Activated CD4-positive, alpha-beta T cell treated with anti-CD3 and anti-CD28 coated beads, Interleukin-2, Interleukin-4, amounts not matched to agents 100 ng/mL and 50 ng/mL, durations not matched to agents 16 hours and 8 hours (primary cell): ENCODE measurements at places on chromosomes 3 and 15.

DNA sequence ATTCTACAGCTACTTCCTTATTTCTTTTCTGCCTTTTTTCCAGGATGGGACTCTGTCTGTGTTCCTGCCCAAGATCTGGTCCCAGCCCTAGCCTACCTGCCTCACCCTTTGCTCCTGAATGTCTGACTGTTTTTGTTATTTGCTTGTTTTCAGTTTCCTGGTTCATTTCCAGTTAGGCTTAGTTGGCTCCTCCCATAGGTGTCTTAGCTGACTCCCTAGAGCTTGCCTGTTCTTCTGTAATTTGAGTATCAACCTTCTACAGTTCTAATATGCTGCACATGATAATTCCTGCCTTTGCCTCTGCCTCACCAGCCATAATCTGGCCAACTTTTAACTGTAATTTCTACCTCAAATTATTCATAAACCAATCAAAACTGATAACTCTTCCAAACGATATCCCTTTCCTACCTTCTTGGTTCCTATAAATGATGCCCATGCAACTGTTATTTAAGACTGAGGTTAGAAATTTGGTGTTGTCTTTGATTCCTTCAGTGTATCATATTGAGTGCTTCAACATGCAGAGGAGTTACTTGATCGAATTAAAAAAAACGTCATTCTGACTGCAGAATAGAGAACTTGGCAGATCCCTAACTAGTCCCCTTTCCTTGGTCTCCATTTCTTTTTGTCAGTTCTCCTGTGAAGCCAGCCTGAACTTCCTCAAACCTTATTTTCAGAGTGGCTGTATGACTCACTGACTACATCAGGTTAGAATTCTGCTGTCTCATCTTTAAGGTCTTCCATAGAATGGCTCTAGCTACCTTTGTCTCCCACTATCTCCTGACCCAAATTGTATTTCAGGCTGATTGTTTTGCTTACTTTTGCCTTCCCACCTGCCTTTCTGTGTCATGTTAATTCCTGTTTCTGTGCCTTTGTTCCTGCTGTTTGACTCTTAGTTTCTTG is 8.4 kb downstream of the GOLM2 start:
- DNase-seq: no peak

DNA sequence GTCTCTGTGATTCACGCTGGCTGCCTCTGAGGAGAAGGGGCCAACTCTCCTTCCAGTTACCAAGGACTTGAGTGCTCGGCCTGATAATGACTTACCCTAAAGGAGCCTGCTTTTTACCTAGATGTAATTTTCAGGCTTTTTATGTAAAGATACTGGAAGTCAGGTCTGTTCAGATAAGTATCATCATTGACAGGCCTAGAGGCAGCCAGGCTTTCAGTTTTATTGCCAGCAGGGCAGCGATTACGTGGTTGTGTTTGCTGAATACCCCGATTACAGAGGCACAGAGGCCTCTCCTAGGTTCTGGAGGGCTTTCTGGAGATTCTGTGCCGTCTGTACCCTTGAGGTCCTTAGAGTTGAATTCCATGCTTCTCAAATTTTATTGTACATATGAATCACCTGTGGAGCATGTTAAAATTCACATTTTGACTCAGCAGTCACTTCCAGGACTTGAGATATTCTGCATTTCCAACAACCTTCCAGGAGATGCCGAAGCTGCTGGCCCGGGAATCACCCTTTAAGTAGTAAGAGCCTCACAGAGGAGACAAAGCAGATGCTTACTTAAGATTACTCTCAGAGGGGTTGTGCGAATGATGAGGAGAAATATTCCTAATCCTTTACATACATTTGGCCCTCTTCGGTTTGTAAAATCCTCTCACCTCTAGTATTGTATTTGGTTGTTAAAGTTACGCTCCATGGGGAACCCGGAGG is 160.1 kb upstream of the BHLHE40 start:
- no peak for DNase-seq

DNA sequence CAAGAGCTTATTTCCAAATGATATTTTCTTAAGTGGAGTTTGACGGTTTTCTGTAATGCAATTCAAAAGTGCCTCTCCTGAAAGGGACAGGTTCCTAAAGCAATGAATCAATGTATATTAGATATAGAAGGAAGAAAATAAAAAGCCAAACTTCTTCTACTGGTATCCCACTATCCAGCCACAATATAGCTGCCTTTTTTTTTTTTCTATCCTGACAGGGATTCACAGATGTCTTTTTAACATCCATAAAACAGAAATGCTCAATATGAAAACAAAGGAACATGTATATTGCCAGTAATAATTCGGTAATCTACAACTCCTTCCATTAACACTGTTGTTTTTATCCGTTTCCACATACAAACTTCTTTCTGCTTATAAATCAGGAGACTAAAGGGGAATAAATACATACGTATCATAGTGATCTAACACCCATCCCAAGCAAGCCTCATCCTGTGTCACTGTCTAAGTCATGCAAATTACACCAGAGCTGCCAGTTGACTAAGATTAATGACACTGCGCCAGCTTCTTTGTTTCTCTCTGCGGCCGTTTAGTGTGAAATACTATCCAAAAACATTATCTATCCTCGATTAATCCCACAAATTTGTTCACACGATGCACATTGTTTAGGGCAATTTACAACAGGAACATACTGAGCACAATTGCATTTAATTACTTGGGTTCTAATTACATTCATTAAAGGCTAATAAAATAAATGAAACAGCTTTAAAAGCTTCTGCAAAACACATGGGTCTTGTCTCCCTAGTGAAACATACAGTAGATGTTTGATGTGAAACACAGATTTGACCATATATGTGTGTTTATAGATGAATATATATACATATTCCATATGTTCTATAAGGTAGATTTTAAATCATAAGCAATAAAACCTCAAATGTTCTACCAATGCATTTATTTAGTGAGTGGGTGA is 51.9 kb upstream of the CDIN1 start:
- DNase-seq: no peak

DNA sequence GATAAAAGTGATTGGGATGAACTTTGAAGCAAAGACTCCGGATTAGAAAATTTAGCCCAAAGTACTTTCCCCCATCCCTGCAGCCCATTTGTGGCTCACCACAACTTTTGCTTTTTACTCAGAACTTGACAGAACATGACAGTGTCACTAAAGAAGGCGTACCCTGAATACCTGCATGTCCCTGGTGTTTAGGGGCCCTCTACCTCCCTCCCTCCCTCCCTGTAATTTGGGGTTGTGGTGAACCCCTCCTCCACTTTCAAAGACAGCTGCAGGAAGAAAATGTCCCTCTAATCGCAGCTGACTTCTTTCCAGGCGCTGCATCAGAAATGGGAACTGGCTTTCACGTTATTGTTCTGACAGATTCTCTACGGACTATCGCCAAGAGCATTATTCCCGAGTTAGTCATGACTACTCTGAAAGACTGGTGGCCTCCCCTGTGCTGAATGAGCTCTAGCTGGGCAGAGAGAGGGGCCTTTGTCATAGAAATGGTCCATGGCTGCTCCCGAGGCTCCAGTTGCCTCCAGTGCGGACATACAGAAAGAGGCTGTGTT is 93.2 kb upstream of the ARHGEF3 start:
- peak; percentile 53 for DNase-seq

- no peak for DNase-seq
Measured at GRCh38 chr3:95655363-95655986, 1158.9 kb upstream of the EPHA6 start.

- no peak for DNase-seq
Measured at GRCh38 chr3:117507958-117508357, 798.4 kb downstream of the TUSC7 start.

DNA sequence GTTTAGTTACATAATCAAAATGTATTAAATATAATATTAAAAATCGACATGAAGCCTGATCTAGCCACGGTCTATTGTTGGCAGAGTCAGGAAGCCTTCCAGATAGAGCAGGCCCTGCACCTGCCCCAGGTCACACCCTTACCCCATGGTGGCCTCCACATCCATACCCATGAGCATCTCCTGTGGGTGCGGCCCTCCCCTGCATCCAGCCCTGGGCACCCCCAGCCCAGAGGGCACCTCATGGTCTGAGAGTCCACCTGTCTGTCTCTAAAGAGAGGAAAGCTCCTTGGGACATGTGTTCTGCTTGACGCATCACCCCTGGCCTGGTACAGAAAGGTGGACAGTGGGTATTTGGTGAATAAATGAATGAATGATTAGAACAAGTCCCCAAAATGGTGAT is 37.2 kb upstream of the CSPG4 start:
- no peak for DNase-seq

DNA sequence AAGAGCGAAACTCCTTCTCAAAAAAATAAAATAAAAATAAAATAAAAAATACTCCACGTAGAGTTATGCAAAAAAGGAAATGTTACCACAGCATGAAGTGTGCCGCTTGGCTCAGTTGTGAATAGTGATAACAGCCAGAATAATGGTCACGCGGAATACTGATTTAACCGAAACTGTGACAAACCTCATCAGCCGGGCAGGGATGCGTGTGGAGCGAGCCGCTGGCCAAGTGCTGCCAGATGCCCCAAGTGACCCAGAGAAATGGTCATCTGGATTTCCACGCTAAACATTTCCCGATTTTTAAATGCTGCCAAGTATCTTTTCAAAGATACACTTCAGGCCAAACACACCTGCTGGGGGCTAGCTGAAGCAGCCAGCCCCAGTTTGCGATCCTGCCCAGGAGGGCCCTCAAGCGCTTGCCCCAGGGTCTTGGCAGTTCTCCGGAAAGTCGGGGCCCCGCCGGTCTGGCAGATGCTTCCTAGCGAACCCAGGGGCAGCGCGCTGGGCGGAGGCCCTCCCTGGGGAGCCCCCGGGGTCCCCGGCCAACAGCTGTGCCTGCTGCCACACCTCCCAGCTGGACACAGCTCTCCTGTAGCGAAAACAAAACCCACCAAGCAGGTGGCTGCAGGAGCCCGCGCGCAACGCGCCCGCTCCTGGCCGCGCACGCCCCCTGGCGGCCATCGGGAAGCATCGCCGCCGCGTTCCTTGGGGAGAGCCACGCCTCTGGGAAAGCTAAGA is 35.1 kb downstream of the CMTM6 start:
- peak; percentile 69 for DNase-seq

DNA sequence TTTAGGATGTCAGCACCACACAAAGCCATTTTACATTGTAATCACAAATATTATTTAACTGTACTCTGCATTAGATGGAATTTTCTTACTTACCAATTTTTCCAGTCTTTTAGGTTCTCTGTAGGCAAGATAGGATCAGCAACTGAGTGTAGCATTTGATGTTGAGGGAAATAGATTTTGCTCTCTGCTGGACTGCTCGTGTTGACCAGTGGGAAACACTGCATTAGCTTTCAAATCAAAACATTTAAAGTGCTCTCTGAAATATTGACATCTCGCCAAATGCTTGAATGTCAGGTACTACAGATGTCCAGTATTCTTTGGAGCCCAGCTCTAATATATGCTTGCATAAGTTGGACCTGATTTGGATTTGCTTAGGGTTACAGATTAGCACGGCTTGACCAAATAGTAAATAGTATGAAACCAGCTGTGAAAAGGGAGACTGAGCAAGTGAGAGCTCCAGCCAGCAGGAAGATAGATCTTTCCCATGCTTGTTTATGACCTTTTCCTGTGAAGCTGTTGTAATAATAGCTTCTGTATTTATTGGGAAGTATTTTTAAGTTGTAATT is 29.5 kb downstream of the P2RY14 start:
- no peak for DNase-seq

DNA sequence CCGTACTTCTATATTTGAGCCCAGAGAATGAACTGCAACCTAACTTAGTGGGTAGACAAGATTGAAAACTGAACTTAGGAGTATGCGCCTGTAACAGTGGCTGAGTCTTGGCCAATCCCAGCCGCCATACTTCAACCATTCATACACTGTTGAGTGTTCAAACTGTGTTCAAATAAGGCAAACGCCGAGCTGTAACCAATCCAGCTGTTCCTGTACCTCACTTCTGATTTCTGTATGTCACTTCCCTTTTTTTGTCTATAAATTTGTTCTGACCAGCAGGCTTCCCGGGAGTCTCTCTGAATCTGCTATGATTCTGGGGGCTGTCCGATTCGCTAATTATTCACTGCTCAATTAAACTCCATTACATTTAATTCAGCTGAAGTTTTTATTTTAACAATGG is 58.6 kb upstream of the TPM1 start:
- DNase-seq: no peak

- no peak for DNase-seq
Measured at GRCh38 chr3:101255441-101255840, 64.9 kb downstream of the IMPG2 start.
